K562 (cell line): ENCODE measurements at places on chromosomes 12 and 14. TPM values are rescaled to one million over a fixed set of nuclear protein-coding genes. Genes with fewer than 3 reads are reported as not detected.

DNA sequence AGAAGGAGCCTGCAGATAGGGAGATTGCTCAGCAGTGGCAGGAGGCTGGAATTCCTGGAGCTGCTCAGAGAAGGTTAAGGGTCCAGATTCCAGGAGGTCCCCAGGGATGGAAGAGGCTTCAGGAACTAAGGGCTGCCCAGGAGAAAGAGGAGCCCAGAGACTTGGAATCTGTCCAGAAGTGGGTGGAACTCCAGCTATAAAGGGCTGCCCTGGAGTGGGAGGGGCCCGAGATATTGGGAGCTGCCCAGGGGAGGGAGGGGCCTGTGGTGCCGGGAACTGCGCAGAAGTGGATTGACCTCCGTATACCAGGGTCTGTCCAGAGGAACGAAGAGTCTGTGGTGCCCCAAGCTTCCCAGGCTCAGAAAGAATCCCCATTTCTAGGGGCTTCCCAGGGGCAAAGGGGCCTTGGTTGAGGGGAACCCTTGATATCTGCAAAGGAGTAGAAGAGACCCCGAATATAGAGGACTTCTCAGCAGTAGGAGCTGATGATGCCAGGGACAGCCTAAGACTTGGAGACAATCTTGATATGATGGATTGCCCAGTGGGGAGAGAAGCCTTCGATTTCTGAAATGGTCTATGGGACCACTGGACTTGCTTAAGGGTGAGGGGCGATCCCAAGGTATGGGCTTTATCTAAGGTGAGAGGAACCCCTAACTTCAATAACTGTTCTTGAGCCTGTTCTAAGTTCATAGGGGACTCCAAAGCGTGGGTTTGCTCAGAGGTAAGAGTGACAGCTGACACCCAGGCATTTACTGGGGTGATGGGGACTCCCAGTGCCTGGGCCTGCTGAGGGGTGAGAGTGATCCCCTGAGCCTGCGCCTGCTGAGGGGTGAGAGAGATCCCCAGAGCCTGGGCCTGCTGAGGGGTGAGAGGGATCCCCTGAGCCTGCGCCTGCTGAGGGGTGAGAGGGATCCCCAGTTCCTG lies 45.0 kb downstream of the FAM186A start:
- DNase-seq, result peak; percentile 80

GRCh38 chr14:96267336-96267735 lies 11.3 kb downstream of the BDKRB1 start:
- no peak for DNase-seq

- DNase-seq, result no peak
Measured at GRCh38 chr14:33959692-33960151, 8.8 kb upstream of the EGLN3 start.

- no peak for DNase-seq
Measured at GRCh38 chr14:22510527-22511110, 78.4 kb downstream of the DAD1 start.

DNA sequence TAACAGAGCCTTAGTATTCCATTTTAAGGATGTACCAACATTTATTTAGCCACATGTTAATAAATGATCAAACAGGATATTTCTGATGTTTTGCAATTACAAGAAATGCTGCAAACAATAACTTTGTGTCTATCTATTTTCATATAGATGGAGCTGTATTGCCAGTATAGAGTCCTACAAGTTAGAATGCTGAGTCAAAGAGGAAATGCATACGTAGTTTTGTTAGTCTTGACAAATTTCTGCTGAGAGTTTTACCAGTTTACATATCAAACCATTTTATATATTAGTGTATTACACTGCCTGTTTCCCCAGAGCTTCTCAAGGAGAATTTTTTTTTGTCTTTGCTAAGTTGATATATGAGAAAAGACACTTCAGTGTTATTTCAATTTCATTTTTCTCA lies 541.7 kb downstream of the SLC16A7 start:
- no peak for DNase-seq

GRCh38 chr12:79420146-79420618 lies 270.6 kb downstream of the PAWR start:
- no peak for DNase-seq

- no peak for DNase-seq
Measured at GRCh38 chr14:80304125-80304766, 92.9 kb upstream of the DIO2 start.

- DNase-seq, result no peak
Measured at GRCh38 chr12:114636723-114637480, 47.1 kb downstream of the TBX3 start.

DNA sequence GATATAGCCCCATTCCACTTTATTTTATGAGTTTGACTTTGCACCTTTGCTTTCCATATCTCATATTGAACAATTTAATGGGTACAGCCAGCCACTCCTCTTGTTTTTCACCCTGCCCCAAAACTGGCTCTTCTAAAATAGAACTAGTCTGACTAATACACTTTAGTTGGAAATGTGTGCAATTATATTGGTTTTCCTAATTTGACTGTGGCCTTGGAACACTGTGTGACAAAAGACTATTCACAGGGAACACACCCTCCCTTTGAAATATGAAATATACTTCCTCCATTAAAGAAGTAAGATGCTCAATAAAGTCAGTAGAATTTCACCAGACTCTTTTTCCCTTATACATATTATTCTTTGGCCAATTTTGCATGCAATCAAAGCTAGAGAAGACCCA lies 218.6 kb upstream of the DCN start:
- no peak for DNase-seq

- no peak for DNase-seq
Measured at GRCh38 chr12:27367078-27367477, 34.4 kb downstream of the BMAL2 start.

DNA sequence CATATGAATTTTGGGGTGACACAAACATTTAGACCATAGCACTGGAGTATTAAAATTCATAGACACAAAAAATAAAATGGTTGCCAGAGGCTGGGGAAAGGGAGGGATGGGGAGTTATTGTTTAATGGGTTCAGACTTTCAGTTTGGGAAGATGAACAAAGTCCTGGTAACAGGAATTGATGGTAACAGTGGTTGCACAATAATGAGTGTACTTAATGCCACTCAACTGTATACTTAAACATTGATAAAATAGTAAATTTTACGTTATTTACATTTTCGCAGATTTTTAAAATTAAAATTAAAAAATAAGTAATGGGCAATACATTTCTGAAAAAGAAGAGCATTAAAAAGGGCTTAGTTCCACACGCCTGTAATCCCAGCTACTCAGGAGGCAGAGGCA lies 35.6 kb upstream of the USP15 start:
- no peak for DNase-seq

DNA sequence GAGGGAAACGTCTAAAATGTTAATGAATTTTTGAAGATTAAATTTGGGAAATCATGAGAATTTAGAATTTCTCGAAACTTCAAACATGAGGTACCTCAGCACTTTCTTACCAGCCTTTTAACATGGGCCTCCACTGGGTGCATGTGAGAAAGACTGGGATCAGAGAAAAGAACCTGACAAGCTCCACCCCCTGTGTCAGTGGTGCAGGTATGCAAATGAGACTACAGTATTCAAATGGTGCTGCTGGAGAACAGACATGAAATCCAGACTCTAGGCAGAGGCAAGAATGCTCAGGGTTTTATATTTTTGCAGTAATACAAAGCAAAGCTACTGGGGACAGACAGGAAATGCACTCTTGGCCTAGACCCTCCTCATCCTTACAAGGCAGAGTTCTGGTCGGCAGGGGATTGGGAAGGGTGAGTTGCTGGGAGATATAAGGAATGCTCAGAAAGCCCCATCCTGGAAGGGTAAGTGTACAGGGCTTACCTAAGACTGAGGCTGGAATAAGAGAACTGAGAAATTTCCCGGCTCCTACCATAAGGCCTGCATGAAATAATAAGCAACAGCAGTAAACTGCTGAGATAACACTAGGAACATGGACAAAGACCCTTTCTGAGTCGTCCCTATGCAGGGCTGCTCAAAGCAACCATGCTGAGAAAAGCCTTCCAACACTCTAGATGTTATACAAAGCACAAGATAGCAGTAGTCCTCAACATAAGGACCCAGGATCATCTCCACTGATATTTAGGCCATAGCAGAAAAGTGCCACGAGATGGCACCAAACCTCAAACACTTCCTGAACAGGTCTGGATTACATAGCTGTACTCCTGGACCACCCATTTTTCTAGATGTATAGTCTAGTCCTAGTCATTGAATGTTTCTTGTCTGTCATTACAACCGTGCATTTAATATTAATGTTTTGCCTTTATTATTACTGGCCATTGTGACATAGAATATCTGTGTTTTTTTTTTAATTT lies 260.8 kb downstream of the RASSF9 start:
- peak; percentile 5 for DNase-seq

MGAT4C gene
- not detected in 2 replicates for total RNA-seq

USP15 gene
- 184 and 189 TPM in 2 replicates for total RNA-seq

CCDC196 gene
- total RNA-seq, result not detected in 2 replicates

RSRC2 gene
- 55.5 and 56.9 TPM in 2 replicates for total RNA-seq

TAS2R14 gene
- 1.4 and 1.6 TPM in 2 replicates for total RNA-seq

DTX1 gene
- not detected in 2 replicates for total RNA-seq

PGF gene
- 0.29 and 0.44 TPM in 2 replicates for total RNA-seq

ATL1 gene
- total RNA-seq, result 0.16 TPM in 1 of 2 replicates, not detected in the other
